Camera-type eye (tissue), 1 donor: ENCODE measurements at places on chromosomes 5 and 9. TPM values are rescaled to one million over a fixed set of nuclear protein-coding genes. Genes with fewer than 3 reads are reported as not detected.

Gene ROPN1L
- total RNA-seq = 3.6 TPM

Gene GABRA1
- 16.5 TPM for total RNA-seq

Gene TMEM174
- total RNA-seq = not detected

Gene PHAX
- 99.7 TPM for total RNA-seq

Gene CDH9
- 1.6 TPM for total RNA-seq

Gene CEL
- total RNA-seq = 0.77 TPM

Gene IL5
- not detected for total RNA-seq

Gene PCDHB15
- total RNA-seq = 14.5 TPM

Gene PCDHB12
- total RNA-seq = 15.0 TPM

Gene LCN1
- total RNA-seq = 13.0 TPM
